ENCODE measurements at places on chromosomes 3 and 15.

GRCh38 chr3:159057621-159058020, 255.8 kb downstream of the MFSD1 start:
- DNase-seq, result no peak

DNA sequence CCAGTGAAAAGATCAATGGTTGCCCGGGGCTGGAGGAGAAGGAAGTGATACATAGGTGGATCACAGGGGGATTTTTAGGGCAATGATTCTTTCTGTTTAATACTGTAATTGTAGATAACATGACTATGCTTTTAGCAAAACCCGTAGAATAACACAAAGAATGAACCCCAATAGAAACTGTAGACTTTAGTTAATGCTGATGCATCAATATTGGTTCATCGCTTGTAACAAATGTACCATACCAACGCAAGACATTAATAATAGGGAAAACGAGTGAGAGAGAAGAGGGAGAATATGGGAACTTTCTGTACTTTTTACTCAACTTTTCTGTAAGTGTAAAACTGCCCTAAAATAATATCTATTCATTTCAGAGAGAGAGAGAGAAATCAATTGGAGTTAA, 383.3 kb upstream of the ATP11B start:
- no peak for DNase-seq

GRCh38 chr3:46811615-46812236, 51.5 kb downstream of the MYL3 start:
- DNase-seq, result no peak

DNA sequence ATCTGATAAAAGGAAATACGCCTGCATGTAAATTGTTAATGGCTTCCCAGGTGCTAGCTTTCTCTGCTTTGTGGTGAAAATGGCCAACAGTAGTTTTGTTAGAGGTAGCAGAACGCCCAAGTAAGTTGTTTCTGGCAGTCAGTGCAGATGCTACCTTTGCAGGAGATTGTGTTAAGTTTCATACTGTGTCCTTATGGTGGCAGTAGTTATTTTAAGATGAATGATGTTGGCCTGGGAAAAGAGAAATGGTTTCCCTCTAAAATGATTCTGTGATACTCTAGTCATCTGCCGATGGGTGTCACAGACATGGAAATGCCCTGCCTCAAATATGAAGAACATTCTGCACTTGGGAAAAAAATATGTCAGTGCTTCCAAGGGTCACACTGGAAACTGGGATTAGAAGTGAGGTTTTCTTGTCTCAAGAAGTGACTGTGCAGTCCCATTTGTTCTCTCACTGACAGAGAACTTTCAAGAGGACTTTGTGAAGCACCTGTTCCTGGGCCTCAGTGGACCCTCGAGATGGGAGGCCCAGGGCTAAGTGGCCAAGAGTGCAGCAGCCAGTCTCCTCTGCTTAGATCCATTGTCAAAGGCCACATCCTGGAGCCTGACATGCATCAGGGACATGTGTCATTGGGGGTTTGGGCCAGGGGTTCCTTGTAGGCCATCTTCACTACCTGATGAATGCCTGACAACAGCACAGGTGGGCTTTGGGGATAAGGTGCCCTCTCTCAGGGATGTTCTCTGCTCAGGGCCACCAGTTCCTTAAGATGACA, 393.3 kb downstream of the CACNA2D3 start:
- no peak for DNase-seq

- DNase-seq, result no peak
Observed at GRCh38 chr15:46278486-46279090, 643.8 kb downstream of the SQOR start.

- no peak for DNase-seq
Observed at GRCh38 chr15:36722555-36722954, 143.1 kb downstream of the CDIN1 start.

Measured in RCC 7860 (cell line).